ENCODE measurements at places on chromosomes 2 and 18.

DNA sequence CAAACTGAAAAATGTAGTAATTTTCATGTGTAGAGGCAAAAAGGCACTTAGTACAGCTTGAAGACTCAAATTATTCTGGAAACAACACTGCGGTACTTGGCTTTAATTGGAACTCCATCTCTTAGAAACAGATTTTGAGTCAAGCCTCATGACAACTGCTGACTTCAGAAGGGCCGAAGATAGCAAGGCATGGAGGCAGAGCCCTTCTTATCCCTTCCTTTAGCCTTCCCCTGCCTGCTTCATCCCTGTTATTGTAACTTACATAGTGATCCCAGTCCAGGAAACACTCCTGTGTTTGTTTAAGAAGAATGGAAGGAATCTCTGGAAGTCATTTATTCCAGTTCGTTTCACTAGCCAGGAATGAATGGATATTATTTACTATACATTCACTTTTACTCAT lies 110.9 kb upstream of the FAM98A start:
- DNase-seq: no peak

DNA sequence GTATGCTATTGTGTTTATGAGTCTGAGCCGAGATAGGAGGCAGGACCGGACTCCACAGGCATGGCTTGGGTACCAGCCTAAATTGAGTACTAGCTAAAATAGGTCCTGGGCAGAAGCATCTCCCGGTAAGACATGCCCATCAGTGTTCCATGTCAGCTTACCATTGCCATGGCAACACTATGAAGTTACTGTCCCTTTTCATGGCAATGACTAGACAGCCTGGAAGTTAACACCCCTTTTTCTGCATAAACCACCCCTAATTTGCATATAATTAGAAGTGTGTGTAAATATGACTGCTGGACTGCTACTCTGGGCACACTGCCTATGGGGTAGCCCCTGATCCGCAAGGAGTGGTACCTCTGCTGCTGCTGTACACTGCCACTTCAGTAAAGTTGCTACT lies 1005.1 kb upstream of the FAM98A start:
- no peak for DNase-seq

DNA sequence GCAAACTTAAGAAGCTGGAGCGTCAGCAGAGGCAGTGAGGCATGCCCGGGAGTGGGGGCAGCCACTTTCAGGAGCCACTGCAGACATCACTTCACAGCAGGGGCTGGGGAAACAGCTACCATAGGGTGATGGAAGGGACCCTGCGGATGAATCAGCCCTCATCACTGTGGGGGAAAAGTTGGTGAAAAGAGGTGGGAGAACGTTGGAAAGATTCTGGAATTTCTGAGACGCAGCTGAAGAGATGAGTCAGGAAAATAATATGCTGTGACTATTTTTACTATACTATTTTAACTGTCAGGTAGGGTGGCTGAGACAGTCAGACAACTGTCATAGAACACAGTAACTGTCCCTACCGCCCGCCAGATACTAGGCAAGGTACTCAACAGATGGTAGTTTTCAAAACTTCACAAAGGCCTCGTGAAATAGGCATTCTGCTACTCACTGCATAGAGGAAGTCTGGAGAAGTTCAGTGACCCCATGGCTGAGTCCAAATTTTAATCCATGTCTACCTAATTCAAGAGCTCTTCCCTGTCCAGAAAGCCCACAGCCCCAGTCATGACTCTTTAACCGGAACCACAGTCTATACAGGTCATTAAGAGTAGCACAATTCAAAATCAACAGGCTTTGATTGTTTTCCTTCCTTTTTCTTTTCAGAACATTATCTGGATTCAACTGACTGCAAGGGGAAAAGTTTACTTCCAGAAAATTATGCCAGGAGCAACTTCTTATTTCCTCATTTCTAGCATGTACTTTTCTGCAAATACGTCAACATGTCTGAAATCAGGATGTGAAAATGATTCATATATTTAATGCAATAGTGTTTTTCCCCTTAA lies 39.3 kb upstream of the EPB41L3 start:
- no peak for DNase-seq

- no peak for DNase-seq
These were observed 89.5 kb upstream of the ODC1 start for GRCh38 chr2:10537522-10538199.

DNA sequence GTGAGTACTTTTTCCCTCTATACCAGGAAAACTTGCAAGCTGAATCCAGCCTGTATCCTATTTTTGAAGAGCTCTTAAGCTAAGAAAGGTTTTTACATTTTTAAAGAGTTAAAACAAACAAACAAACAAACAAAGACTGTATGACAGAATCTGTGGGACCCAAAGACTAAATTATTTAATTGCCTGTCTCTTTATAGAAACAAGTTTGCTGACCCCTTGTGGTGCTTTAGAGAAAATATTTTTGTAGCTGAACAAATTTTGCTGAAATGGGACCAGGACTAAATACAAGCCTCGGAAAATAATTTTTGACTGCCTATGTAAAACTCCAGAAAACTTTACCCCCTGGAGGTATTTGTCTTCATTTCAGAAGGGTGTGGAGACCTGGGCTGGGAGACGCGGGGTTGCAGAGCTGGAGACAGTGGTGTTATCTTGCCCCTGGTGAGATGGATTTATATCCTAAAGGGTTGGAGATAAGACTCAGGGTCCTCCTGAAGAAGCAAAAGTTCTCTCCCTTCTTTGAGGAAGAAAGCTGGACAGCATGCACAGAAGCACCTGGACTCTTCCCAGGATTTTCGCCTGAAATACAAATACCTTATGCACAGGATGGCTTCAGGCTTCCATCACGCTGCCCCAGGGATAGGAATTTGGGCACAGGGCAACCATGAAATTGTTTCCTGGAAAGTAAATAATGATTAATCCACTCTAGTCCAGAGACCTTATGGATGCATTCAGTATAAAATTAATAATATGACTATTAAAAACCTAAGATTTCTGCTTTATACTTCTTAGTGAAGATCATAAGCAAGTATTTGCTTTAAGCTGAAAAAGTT lies 54.3 kb downstream of the TMX3 start:
- DNase-seq: peak; percentile 70

DNA sequence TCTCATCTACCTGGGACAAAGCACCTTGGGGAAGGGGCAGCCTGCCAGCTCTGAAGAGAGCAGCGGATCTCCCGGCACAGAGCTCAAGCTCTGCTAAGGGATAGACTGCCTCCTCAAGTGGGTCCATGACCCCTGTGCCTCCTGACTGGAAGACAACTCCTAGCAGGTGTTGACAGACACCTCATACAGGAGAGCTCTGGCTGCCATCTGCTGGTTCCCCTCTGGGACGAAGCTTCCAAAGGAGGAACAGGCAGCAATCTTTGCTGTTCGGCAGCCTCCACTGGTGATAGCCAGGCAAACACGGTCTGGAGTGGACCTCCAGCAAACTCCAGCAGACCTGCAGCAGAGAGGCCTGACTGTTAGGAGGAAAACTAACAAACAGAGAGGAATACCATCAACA lies 549.9 kb upstream of the LRATD1 start:
- DNase-seq: no peak

GRCh38 chr2:235314371-235314930 lies 179.4 kb upstream of the AGAP1 start:
- DNase-seq: no peak

DNA sequence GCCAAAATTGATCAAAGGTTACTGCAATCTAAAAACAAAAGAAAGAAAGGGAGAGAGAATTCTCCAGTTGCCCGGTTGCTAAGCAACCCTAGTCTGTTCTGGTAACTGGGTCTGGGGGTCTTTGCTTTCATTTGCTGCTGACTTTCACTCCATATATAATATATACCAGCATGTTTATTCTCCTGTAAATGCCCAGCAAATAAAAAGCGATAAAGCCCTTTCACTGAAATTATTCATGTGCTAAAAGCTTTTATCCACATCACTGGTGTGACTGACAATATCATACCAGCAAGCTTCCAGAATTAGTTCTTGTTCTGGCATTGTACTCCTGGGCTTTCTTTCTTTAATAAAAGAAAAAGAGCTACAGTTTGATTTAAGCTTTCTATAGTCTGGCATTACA lies 75.5 kb upstream of the ST8SIA3 start:
- DNase-seq: no peak

DNA sequence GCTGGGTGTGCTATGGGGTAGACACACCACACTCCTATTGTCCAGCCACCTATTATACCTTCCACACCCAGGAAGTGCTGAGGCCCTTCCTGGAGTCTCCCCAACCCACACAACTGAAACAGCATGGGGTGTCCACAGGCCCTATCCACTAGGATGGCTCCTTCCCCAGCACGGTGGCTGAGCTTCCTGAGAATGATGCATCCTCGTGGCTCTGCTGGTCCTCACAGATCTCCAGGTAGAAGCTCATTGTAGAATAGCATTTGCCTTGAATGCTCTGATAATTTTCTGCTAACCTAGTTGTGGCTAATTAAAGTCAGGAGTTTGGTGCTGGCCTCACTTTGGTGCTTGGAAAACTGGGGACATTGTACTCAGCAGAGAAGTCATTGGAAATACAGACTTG lies 182.6 kb downstream of the ANKRD30B start:
- no peak for DNase-seq

DNA sequence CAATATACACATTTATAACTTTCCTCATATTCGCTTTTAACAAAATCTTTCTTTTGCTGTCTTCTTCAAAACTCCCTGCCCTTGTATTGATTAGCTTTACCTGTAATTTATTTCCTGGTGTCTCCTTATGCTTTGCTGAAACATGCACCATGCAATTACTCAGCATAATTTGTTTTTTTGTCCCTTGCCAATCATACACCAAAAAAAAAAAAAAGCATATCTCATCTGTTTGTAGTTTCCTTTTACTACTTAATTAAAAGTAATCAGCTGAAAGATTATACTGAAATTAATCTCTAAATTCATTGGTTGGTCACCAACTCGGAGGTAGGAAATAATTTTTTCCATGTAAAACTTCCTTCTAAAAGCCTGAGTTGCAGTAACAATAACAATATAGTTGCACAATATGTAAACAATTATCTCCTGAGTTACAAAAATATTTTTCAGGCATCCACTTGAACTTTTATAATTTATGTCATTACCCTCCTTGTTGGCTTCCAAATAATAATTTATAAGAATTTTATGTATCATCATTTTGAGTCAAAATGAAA lies 53.0 kb upstream of the ROCK1 start:
- DNase-seq: peak; percentile 37

GRCh38 chr2:158761621-158762020 lies 33.5 kb upstream of the DAPL1 start:
- peak; percentile 5 for DNase-seq

GRCh38 chr2:75503048-75503607 lies 57.6 kb downstream of the EVA1A start:
- peak; percentile 56 for DNase-seq

DNA sequence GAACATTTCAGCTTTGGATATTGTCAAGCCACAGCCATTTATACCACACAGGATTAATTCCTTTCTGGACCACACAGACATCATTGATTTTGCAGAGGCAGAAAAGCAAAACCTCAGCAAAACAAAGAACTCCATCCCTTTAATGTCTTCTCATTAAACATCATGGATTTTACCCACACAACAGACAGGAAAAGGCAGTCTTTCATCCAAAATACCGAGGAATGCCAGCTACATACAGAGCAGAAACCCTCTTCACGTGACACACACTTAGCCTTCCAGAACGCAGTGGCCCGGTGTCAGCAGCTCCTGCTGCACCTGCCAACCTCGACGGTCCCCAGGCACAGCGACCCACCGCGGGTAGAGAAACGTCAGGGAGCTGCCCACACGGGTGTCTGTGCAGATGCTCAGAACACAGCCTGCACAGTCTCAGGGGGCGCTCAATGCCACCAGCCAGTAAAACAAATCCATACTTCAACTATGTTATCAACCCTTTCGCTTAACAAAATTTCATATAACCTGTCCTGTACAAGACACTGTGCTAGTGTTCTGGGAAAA lies 304.5 kb downstream of the EIPR1 start:
- no peak for DNase-seq

DNA sequence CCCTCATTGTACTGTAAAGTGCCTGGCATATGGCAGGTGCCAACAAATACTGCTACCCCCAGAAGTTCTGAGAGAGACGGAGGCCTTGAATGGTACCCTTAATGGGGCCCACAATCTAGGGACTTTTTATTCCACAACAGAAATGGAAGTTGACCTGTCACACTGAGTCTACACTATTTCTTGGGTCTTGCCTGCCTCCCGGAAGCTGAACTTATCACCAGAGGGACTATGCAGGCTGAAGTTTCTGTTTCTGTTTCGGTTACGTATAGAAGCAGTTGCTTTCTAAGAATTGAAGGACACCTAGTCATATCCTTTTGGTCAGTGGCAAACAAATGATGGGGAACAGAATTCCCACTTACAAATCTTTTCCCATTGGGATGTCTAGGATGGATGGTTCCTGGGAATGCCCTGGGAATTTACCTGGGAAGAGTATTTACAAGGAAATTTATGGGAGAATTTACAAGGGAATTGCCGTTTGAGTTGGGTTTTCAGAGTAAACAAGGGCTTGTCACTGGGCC lies 74.2 kb downstream of the HS1BP3 start:
- peak; percentile 76 for DNase-seq

DNA sequence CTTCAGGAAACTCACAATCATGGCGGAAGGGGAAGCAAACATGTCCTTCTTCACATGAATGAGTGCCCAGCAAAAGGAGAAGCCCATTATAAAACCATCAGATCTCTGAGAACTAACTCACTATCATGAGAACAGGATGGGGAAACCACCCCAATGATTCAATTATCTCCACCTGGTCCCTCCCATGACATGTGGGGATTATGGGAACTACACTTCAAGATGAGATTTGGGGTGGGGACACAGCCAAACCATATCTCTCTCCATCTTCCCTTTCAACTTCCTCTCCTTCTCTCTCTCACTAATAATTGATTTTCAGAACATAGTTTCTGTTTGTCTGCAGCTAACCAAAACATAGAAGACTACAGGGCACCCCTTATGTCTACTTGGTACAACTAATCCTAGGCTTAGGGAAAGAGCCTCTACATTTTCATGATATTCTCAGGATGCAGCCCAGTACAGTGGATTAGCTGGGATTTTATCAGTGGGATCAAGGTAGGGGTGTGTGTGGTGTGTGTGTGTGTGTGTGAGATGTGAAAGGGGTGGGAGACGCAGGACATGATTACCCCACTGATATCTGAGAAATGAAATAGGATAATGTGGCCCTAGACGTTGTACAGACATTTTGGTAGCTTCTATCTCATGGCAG lies 2.8 kb upstream of the ATF2 start:
- DNase-seq: no peak

DNA sequence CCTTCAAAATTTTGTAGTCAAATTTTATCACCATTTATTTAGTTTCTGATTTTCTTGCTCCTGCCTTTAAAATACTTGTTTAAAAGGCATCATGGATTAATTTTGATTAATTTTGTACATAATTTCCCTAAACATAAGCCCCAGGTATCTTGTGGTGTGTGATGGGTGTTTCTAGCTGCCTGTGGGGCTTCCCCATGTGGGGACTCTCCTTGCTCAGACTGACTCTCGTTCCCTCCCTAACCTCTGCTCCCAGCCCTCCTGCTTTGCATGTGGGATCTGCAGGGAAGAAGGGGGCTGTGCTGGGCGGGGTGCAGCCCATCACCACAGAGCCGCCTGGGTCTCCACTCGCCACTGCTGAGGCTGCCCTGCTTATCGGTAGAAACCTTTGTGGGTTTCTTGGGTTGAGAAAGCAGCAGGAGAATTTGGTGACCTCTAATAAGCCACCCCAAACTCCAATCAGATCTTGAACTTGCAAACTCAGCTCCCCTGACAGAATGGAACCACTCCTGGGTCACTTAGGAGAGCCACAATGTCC lies 72.5 kb downstream of the MRPS9 start:
- DNase-seq: no peak

Measured in fibroblast of villous mesenchyme (primary cell).